ENCODE measurements at places on chromosomes 13 and 19.
A peak's percentile ranks its signal among the peaks of the same experiment; 100 is the strongest.

DNA sequence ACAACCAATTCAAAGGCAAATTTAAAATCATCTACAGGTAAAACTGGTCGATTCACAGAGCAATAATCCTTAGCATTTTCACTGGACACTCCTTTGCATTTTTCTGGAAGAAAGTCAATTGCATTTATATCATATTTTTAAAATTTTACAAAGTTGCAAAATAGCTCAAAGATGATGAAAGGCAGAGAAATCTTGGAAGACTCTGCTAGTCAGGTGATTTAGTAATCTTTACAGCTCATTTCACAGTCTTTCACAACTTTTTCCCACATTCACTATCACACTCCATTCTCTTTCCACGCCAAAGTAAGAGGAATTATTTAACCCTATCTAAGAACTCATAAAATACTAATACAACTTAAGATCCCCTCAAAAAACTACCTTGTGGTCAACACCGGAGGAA lies 1063.8 kb downstream of the EFNB2 start:
- DNase-seq, result no peak

GRCh38 chr19:45781214-45782161 lies 802 bp downstream of the DMPK start:
- no peak for DNase-seq

DNA sequence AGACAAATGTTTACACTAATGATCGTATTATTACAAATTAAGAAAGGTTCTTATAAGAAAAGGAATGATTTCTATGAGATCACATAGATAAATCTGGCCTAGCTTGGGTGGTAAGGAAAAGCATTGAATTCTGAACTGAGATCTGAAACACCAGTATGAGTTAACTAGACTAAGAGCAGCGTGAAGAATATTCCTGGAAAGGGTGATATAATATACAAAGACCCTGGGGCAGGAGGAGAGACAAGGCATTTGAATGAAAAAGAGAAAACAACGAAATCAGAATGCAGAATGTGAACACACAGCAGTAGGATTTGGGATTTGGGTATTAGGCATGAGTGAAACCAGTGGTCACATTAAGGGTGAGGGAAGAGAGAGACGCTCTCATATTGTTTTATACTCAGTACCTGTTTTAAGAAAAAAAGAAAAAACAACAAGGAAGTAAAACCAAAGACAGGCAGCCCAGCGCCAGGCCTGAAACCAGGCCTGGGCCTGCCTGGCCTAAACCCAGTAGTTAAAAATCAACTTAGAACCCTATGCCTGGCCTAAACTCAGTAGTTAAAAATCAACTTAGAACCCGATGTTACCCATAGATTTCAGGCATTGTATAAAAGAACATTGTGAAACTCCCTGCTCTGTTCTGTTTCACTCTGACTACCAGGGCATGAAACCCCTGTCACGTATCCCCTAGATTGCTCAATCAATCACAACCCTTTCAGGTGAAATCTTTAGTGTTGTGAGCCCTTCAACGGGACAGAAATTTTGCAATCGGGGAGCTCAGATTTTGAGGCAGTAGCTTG lies 287.1 kb downstream of the ITGBL1 start:
- DNase-seq, result no peak

- no peak for DNase-seq
These were observed 41.3 kb upstream of the IGFL4 start for GRCh38 chr19:46081928-46082727.

DNA sequence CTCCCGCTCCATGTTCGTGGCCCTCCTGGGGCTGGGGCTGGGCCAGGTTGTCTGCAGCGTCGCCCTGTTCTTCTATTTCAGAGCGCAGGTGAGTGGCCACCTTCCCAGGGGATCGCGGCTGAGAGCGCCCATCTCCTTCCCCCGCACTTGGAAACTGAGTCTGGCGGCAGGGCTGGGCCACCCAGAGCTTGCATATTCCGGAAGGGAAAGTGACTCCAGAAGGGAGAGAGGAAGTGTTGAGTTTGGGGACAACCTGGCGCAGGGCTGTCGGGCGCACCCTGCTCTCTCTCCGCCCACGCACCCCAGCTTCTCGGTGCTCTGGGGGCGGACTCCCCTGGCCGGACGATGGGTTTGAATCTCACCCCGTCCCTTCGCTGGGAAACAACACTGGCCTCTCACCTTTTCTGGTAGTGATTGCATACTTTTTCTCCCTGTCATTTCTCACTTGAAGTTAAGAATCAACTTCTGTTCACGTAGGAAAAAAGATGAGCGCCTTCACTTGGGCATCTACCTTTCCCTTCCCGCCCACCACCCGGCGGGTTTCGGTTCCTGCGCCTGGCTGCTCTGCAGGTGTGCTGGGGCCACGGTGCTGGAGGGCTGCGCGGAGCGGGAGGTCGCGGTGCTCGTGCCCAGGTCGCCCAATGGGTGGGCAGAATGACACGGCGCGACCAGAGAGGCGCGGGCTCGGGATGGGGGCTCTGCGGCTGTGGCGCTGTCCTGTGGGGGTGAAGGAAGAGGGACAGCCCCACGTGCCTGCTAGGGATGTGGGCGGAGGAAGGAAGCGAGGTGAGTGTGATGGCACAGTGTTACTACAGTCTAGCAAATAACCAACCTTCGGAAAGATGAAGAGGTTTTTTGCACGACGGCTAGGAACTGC lies 721 bp downstream of the TNFSF11 start:
- DNase-seq, result no peak

DNA sequence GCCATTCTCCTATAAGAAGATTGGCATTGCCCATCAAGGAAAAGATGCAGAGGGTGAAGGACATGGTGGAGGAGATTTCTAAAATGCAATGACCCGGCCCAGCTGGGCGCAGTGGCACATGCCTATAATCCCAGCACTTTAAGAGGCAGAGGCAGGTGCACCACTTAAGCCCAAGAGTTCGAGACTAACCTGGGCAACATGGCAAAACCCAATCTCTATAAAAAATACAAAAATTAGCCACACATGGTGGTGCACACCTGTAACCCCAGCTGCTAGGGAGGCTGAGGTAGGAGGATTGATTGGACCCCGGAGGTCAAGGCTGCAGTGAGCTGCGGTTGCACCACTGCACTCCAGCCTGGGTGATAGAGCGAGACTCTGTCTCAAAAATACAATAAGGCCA lies 331.8 kb downstream of the FOXO1 start:
- no peak for DNase-seq

GRCh38 chr13:44576351-44577235 lies 463 bp upstream of the TSC22D1 start:
- peak; percentile 29 for DNase-seq

- no peak for DNase-seq
These were observed 22.4 kb upstream of the ARHGEF18 start for GRCh38 chr19:7326105-7326877.
